ENCODE measurements at places on chromosomes 6 and 20.

DNA sequence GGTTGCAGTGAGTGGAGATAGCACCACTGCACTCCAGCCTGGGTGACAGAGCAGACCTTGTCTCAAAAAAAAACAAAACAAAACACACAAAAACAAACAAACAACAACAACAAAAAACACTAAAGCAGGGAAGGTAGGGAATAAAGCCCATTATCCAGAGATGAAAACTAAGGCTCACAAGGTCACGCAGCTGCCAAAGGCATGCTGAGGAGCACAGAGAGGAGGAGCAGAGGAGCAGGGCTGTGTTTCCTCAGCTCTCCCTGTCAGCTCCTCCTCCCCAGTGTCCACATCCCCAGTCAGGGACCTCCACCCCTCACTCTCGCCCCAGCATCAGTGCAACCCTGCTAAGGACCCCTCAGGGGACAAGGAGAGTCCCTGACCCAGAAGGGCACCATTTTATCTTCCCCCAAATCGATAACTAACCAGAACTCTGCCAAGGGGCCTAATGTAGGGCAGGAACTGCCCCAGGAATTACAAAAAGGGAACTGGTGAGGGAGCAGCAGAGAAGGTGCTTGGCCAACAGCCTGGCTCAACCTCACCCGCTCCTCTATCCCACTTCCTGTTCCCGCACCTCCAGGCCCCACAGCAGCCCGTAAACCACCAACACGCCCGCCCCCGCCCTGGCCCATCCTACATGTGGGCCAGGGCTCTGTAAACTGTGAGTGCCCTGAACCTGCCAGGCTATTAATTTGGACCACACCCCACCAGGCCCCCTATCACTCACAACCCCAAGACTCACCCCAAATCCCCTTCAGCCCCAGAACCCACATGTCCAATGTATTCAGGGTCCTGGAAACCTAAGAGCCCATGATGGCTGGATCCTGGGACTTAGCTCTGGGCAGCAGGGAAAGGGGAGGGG lies 9.0 kb downstream of the TEAD3 start:
- no peak for DNase-seq

GRCh38 chr20:63791497-63792156 lies 39.4 kb downstream of the ZBTB46 start:
- no peak for DNase-seq

- peak; percentile 4 for DNase-seq
These were observed 43.1 kb downstream of the CD109 start for GRCh38 chr6:73739096-73739495.

- DNase-seq, result no peak
These were observed 71.8 kb downstream of the TNFAIP3 start for GRCh38 chr6:137938770-137939379.

DNA sequence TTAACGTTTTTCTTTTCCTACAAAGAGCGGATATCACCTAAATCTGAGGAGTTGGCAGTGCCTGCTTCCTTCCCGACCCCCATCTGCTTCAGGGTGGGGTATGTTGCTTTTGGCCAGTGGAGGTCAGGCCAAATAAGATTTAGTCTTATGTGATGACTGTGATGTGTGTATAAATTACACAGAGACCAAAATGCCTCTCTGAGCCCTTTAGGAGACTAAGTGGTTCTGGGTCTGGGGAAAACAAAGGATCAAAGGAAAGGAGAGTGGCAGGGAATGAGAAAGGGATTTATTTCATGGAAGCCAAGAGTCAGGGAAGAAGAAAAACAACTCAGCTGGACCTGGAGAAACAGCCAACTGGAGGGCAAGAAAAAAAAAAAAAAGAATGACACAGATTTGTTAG lies 39.1 kb upstream of the TBC1D7 start:
- no peak for DNase-seq

DNA sequence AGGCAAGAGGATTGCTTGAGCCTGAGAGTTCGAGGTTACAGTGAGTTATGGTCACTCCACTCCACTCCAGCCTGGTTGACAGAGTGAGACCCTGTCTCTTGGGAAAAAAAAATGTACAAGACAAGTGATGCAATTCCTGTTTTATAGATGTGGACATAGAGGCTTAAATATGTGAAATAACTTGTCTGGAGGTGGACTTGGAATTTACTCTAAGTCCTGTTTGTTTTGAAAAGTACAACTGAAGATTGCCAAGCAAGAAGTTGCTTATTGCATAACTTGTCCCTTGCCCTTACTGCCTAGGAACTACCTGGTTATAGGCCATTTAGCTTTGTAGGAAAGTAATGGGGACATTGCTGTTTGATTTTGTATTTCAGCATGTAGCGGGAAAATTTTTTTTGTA lies 26.0 kb upstream of the ADIG start:
- DNase-seq, result no peak

- DNase-seq, result no peak
These were observed 41.0 kb downstream of the ANGPT4 start for GRCh38 chr20:875115-875514.

DNA sequence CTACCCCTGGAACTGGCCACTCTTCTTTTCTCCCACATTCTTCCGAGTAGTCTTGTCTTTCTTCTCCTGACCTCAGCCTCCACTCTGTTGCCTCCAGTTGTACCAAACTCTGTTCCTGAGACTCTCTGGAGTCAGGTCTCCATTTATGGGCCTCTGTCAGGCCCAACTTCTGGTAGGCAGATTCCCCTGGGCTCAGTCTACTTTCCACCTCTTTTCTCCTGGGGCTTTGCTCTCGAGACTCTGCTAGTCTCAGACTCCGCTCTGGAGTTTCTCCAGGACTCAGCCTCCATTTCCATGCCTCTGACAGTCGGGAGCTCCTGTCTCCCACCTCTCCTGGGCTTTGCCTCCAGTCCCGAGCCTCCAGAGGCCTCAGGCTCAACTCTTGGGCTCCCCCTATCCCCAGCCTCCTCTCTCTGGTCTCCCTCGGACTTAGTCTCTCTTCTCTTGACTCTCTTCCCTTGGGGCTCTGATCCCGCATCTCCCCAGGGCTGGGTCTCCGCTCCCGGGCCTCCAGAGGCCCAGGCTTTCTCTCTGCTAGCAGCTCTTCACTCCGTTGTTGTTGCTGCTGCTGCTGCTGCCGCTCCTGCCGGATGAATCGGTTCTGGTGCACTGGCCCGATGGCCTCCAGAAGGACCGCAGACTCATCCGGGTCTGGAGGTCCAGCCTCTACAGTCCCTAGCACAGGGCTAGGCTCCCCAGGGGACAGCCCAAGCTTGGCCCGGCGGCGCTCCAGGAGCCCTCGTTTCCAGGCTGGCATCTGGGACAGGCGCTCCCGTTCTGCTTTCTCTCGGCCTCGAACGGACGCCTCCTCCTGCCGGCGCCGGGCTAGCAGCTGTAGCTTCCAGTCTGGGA lies 1.1 kb downstream of the PPP1R18 start:
- DNase-seq, result no peak

DNA sequence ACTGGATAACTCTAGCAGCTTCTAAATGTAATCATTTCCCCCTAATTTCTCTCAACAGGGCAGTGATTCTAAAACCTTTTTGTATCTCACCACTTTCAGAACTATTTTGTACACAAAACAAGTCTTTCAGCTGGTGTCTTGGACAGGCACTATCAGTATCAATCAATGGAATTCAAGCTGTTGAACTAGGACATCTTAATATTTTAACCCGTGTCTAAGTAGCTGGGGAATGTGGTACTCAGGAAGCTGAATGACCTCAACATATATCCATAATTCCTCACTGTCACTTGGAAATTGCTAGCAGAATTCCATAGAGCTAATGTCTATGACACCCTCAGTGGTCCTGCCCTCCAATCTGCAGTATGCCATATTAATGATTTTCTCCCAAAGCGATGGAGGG lies 24.5 kb downstream of the ADAT2 start:
- DNase-seq, result no peak

- DNase-seq, result no peak
These were observed 159.9 kb downstream of the TFAP2B start for GRCh38 chr6:50978380-50979170.

GRCh38 chr6:160227038-160227768 lies 31.4 kb downstream of the SLC22A2 start:
- DNase-seq, result no peak

DNA sequence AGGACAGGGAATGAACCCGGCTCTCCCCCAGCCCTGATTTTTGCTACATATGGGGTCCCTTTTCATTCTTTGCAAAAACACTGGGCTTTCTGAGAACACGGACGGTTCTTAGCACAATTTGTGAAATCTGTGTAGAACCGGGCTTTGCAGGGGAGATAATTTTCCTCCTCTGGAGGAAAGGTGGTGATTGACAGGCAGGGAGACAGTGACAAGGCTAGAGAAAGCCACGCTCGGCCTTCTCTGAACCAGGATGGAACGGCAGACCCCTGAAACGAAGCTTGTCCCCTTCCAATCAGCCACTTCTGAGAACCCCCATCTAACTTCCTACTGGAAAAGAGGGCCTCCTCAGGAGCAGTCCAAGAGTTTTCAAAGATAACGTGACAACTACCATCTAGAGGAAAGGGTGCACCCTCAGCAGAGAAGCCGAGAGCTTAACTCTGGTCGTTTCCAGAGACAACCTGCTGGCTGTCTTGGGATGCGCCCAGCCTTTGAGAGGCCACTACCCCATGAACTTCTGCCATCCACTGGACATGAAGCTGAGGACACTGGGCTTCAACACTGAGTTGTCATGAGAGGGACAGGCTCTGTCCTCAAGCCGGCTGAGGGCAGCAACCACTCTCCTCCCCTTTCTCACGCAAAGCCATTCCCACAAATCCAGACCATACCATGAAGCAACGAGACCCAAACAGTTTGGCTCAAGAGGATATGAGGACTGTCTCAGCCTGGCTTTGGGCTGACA lies 28.8 kb upstream of the ZBP1 start:
- no peak for DNase-seq

- DNase-seq, result no peak
These were observed 112.7 kb downstream of the ZNF217 start for GRCh38 chr20:53480913-53481312.

DNA sequence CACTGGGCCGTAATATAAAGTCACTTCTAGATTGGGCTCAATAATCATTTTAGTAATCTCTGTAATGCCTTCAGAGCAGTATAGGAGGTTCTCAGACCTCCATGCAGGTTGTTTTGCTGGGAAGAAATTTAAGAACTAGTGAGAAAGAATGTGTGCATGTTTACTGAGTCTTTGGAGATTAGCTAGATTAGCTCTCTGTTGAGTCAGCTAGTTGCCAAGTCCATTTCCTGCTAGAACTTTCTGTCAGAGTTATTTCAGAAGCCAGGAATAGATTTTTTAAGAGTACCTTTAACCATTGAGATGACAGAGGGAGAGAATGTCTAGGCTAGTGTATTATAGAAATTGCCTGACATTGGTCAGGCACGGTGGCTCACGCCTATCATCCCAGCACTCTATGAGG lies 33.3 kb downstream of the ORC3 start:
- DNase-seq, result no peak

DNA sequence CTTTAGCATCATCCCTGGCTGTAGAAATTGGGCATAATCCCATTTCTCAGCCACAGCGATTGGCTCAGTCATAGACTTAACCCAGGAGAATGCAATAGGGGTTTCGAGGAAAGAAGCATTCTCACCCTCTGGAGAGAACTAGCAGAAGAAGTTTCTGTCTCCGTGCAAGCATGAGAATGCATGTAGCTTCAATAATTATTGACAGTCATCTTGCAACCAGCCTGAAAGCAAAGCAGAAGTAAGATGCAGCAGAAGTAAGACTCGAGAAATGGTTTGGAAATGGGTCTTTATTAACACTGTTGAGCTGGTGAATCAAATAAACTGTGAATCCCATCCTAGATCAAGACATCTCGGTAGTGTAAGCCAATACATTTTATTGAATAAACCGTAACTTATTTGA lies 828.8 kb upstream of the GJE1 start:
- DNase-seq, result no peak

DNA sequence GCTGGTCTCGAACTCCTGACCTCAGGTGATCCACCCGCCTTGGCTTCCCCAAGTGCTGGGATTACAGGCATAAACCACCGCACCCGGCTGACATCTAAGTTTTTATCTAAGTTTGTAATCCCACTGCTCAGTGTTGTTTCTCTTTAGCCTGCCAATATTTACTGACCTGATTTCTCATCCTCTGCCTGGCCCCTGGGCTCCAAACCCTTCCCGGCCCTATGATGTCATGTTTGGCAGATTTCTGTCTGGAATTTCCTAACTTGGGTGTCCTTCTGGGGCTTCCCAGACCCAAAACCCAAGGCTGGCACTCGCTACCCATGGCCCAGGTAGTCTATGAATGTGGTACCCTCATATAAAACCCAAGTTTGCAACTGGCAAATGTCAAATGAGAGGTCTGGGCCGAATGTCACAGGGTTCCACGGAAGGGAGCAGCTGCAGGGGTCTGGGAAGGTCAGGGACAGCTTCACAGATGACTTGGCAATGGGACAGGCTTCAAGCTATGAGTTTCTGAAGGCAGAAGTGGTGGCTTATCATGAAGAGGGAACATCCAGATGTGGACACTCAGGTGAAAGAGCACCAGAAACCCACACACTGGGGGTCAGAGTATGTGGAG lies 54.9 kb downstream of the TMEM170B start:
- DNase-seq, result no peak

GRCh38 chr6:78911218-78911940 lies 44.0 kb downstream of the IRAK1BP1 start:
- no peak for DNase-seq

- no peak for DNase-seq
These were observed 4.4 kb downstream of the CPNE1 start for GRCh38 chr20:35660122-35660937.

- DNase-seq, result no peak
These were observed 30.0 kb upstream of the PRND start for GRCh38 chr20:4691753-4692152.

- DNase-seq, result no peak
These were observed 585.7 kb upstream of the MARCKS start for GRCh38 chr6:113271437-113271836.

- no peak for DNase-seq
These were observed 143.8 kb downstream of the UNC5CL start for GRCh38 chr6:40894962-40895799.

- DNase-seq, result no peak
These were observed 130.8 kb downstream of the SYCP2 start for GRCh38 chr20:59802471-59803221.

DNA sequence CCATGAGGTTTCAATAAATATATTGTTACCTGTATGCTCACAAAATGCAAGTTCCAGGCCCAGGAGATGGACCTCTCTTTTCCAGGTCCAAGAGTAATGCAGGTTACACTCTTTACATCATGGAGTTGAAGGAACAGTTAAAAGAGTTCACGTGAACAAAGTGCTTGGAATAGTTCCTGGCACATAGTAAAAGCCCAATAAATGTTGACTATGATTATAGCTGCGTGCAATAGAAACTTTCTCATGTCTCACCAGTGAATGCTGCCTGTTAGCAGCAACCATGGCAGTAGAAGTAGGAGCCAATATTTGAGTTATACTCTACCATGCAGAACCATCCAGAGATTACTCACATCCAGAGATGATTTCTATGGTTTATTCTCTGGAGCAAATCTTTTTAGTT lies 707.5 kb downstream of the DHX35 start:
- no peak for DNase-seq

GRCh38 chr20:53933232-53933846 lies 137.1 kb downstream of the BCAS1 start:
- no peak for DNase-seq

- DNase-seq, result no peak
These were observed 35.4 kb upstream of the HMGN3 start for GRCh38 chr6:79269877-79270276.
